ENCODE measurements at places on chromosomes 12 and 14. TPM values are rescaled to one million over a fixed set of nuclear protein-coding genes. Genes with fewer than 3 reads are reported as not detected.

LRRC9 gene
- polyA plus RNA-seq, result 0.13 TPM

GRCh38 chr14:20434701-20435581 is 1.0 kb downstream of the KLHL33 start:
- DNase-seq, result no peak

GRCh38 chr12:10982244-10982643 is 4.5 kb downstream of the TAS2R50 start:
- DNase-seq, result no peak

GPR65 gene
- 1.2 TPM for polyA plus RNA-seq

DNA sequence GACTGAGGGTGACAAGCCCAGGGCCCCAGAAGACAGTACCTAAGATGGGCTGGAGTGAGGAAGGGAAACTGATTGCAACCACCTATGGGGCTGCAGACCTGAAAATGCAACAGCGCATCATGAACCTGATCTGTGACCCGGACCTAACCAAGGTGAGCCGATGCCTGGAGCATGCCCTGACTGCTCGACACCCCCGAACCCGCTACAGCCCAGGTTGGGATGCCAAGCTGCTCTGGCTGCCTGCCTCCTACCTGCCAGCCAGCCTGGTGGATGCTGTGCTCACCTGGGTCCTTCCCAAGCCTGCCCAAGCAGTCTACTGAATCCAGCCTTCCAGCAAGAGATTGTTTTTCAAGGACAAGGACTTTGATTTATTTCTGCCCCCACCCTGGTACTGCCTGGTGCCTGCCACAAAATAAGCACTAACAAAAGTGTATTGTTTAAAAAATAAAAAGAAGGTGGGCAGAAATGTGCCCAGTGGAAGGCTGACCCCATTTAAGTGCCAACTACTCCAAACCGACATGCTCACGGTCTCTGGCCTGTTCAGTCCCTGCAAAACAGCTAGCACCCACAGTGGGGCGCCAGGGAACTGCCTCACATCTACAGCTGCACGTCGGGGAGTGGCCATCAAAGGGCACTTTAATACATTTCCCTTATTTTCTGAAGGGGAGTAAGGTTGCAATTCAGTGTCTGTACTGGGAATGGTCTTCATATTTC is 4.2 kb downstream of the RDH5 start:
- DNase-seq, result no peak

DNA sequence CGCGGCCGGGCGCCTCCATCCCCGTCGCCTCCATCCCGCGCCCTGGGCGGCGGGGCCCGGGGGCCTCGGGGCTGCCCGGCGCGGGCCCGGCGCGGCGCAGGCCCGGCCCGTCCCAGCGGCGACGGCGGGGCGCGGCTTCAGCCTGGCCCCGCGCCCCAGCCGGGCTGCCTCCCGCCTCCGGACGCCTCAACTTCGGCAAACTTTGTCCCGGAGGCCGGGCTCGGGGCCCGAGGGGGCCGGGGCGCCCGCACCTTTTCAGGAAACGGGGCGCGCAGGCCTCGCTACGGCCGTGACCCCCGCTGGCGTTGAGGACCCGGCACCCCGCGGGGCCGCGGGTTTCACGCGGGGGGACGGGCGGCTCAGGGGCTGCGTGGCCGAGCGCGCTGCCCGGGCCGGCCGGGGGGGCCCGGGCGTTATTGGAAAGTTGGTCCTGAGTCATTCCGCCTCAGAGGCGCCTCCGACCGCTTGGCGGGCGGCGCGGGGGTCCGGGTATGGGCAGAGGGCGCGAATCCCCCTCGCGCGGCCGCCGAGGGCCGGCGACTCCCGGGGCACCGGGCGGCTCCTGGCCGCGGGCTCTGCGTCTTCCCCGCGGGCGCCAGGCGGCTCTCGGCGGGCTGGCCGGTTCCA is 575 bp downstream of the TRAF3 start:
- DNase-seq, result no peak

KMT2D gene
- polyA plus RNA-seq, result 46.1 TPM

DNA sequence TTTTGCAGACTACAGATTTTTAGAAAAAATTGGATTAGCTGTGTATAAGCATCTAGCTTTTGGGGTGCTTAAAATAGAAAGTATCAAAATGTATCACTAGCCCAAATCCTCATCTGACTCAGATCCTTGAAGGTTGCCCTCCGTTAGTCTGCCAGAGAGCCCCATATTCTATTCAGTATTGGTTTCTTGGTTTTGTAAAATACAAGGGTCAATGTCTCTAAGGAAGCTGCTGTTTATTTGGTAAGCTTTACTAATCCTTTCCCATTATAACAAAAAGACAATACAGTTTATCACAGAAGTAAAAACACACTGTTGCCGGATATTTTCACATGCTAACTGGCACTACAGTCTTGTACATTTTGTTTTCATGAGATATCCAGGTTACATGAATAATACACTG is 92.8 kb upstream of the PTHLH start:
- DNase-seq, result no peak

DNA sequence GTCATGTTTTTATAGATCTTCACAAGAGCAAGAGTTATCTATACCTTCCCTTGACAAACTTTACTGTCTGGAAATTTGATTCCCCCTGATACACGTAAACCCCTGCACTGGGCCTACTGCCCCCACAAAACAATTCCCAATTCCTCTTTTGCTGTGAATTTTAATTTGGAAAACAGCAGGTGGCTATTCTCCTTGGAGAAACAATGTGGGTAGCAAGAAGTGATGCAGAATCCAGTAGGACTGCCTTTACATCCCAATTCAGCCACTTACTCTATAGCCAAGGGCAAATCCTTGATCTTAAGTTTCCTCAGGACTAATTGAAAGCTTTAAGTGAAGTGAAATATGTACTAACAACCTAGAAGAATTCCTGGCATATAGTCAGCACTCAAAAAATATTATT is 129.3 kb downstream of the ACSS3 start:
- no peak for DNase-seq

DNA sequence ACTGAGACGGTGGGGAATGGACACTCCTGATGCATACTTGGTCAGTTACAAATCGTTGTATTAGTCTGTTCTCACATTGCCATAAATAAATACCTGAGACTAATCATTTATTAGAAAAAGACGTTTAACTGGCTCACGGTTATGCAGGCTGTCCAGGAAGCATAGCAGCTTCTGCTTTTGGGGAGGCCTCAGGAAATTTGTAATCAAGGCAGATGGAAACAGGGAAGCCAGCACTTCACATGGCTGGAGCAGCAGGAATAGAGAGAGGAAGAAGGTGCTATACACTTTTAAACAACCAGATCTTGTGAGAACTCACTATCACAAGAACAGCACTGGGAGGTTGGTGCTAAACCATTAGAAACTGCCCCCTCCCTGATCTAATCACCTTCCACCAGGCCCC is 418.2 kb downstream of the FLRT2 start:
- DNase-seq, result no peak
